IMR-90 (cell line): ENCODE measurements at places on chromosomes 16 and 17. TPM values are rescaled to one million over a fixed set of nuclear protein-coding genes. Genes with fewer than 3 reads are reported as not detected.

DNA sequence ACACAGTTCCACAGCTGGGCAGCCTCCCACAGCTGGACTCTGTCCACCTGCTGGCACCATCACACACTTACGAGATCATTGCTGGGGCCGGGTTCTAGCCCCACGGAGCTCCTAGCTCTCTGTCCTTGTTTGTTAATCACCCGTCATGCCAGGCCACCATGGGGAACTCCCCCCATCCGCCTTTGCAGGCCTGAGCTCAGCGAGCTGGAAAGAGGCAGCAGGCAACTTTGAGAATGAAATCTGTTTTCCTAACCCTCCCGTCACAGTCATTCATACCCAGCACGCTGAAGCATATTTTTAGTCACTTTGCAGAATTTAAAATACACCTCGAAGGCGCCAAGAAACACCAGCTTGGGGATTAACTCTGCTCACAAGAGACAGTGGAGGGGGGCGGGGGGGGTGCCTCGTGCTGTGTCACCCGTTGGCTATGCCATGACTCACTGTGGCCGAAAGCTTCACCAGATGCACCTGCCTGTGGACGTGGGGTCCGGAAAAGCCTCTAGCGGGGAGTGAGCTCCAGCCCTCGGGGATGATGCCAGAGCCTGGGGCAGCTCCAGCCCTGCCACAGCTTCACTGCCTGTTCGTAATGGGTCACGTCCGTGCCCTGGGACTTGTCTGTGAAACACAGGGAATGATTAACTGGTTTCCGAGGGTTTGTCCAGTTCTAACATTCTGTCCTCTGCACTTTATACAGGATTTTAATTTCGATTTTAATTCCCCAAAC is 1.4 kb upstream of the SPNS2 start:
- peak; percentile 52 for DNase-seq

DNA sequence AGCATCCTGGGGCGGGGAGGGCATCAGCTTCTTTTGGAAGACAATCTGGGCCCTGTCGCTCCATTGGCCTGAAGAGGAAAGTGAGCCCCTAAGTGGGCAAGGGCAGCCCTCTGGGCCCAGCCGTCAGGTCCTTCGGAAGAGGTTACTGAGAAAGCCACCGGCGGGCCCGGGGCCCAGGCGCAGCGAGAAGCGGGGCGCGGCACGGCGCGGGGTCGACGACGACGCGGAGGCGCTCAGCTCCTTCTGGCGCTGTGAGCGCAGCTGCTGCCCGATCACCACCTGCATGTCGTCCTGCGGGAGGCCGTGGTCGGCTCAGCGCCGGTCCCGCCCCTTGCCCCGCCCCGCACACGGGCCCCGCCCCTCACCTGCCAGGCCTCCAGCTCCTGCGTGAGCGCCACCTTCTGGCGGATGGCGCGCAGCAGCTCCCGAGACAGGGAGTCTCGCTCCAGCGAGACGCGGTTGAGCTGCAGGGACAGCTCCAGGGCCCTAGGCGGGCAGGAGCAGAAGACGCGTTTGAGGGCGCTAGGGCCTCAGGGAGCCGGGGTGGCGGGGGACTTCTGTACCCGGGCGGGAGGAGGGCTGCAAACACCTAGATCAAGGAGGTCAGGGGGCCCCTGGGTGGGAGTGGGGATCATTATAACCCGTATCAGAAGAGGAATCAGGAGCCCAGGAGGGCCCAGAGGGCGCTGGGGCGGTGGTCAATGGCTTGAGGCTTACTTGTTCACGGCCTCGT is 4.3 kb downstream of the THOC6 start:
- peak; percentile 57 for DNase-seq

DNA sequence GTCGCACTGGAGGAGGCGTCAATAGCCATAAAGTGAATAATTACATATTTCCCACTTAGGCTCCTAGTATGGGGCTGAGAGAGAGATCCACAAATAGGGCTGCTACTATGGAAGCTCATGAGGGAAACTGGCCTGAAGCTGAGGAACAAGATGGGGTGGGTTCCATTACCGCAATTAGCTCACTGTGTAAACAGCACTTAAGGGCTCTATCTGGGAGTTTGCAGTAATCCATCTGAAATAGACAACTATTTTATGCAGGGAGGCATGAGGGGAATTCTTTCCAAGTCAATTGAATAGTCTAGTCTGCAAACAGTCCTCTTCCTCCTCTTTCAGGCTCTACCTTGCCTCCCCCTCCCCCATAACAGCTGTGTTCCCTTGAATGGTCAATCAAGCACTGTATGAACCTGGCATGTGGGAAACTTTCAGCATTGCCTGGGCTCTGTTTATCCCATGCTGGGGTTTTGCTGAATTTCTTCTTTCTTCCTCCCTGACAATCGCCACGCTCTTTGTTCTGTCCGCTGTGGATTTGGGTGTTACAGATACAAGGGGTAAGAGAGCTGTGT is 56.1 kb upstream of the MAF start:
- DNase-seq, result no peak

The MMP15 gene
- polyA plus RNA-seq, result 0.56 and 0.69 TPM in 2 replicates

DNA sequence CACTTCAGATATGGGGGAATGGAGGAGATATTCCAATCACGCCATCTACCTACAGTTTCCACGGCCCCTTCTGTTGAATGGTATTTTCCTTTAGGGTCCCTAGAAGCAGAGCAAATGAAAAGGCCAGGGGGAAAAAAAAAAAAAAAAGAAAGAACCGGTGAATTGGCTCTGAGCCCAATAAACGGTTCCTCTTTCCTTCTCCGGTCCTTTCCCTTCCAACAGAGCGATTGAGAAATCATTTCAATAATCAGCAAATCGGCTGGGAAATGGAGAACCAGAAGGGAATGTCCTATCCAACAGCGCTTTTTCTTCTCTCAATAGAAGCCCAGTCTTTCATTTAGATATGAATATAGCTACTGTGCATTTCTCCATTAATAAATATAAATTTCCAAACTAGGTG is 26.8 kb upstream of the HOXB13 start:
- DNase-seq, result no peak

The SLC13A5 gene
- not detected in 2 replicates for polyA plus RNA-seq

DNA sequence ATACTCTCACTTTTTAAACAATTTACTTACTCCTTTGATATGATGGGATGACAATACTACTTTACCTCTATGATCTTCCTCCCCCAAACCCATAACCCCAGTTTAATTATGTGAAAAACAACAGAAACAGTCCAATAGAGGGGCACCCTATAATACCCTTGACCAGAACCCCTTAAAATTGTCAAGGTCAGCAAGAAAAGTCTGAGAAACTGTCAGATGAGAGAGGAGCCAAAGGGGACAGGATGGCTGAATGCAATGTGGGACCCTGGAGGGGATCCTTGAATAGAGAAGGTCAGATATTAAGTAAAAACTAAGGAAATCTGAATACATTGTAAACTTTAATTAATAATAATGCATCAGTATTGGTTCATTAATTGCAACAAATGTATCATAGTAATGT is 15.8 kb upstream of the HYDIN start:
- no peak for DNase-seq

DNA sequence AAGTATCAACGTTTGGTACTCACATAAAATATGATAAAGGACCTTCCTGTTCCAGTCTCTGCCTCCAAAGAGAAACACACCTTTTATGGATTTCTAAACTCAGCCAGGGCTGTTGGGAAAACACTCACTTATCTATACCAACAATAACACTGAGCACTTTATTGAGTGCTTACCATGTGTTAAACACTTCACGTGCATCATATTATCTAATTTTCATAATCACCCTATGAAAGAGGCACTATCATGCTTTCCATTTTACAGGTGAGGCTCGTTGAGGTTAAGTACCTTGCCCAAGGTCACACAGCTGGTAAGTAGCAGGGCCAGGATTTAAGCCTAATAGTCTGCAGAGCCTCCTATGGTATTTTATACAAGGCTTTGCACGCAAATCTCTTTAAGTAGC is 251.5 kb upstream of the SOX9 start:
- no peak for DNase-seq

DNA sequence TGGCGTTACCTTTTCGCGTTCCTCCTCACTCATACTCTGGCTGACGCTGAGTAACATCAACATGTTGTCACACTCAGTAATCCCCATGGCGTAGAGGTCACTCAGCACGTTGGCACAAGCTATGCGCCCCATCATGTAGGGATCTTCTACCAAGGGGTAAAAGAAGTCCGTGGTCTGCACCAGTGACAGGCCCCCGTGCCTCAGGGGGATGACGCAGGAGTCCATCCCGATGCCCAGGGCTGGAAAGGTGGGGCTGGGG is 596 bp downstream of the SEPHS2 start:
- DNase-seq, result no peak

The SMPD3 gene
- polyA plus RNA-seq, result 0.01 TPM in 1 of 2 replicates, not detected in the other

The HSD17B2 gene
- polyA plus RNA-seq, result 0.12 TPM in 1 of 2 replicates, not detected in the other

DNA sequence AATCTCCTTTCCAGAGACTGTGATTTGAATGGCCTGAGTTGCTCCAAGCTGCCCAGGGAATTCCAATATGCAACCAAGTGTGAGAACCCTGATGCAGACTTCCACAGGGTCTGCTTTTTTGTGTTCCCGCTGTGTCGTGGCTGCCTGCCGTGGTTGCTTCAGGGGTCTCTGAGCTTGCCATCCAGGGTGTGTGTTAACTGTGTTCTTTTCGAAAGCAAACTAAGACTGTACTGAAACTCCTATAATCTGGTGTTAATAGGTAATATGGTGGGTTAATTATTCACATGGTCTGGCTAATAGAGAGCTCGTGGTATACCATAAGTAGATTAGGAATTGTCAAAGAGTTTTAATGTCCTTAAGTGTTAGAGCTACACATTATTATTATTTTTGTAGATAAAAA is 20.7 kb downstream of the UBN1 start:
- DNase-seq, result no peak

GRCh38 chr17:72184805-72185204 is 64.0 kb downstream of the SOX9 start:
- peak; percentile 62 for DNase-seq

The NOTUM gene
- 0.05 and 0.06 TPM in 2 replicates for polyA plus RNA-seq

DNA sequence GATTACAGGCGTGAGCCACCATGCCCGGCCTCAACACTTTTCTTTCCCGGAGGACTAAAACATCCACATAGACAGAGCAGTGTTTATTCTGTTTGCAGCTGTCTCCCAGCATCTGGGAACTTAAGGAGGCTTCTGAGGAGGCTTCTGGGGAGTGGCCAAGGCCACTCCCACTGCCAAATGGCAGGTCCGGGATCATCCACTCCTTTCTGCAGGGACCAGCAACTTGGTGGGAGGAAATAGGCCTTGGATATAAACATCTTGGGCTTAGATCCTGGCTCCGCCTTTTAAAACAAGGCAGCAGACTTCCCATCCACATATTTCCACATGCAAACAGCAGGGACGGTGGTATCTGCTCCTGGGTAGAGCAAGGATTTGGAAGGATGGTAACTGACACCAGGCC is 14.1 kb upstream of the SPATA32 start:
- DNase-seq, result peak; percentile 87

The KCNJ18 gene
- polyA plus RNA-seq, result not detected in 2 replicates

- no peak for DNase-seq
Observed at GRCh38 chr16:22008215-22009059, 526 bp downstream of the MOSMO start.

GRCh38 chr16:77910021-77910420 is 112.3 kb upstream of the CLEC3A start:
- DNase-seq, result no peak

DNA sequence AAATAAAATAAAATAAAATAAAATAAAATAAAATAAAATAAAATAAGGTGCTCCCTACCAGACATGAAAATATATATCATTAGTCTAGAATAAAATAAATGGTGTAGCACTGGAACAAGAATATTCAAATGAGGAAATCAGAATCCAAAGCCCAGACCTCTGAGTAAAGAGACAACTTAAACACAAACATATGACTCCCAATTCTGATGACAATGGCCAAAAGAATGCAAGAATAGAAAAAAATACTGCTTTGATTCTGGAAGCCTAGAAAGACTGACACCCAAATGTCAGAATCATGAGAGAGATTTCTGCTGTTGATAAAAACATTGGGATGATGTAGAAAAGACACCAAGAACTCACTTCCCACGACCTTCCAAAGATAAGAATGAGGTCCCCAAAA is 27.9 kb downstream of the MYOCD start:
- peak; percentile 61 for DNase-seq

The CSH1 gene
- polyA plus RNA-seq, result not detected in 2 replicates

The ZNF205 gene
- 12.7 and 14.5 TPM in 2 replicates for polyA plus RNA-seq

- peak; percentile 94 for DNase-seq
Observed at GRCh38 chr17:48472411-48473281, 42.6 kb upstream of the SKAP1 start.

The CNGB1 gene
- not detected in 2 replicates for polyA plus RNA-seq

DNA sequence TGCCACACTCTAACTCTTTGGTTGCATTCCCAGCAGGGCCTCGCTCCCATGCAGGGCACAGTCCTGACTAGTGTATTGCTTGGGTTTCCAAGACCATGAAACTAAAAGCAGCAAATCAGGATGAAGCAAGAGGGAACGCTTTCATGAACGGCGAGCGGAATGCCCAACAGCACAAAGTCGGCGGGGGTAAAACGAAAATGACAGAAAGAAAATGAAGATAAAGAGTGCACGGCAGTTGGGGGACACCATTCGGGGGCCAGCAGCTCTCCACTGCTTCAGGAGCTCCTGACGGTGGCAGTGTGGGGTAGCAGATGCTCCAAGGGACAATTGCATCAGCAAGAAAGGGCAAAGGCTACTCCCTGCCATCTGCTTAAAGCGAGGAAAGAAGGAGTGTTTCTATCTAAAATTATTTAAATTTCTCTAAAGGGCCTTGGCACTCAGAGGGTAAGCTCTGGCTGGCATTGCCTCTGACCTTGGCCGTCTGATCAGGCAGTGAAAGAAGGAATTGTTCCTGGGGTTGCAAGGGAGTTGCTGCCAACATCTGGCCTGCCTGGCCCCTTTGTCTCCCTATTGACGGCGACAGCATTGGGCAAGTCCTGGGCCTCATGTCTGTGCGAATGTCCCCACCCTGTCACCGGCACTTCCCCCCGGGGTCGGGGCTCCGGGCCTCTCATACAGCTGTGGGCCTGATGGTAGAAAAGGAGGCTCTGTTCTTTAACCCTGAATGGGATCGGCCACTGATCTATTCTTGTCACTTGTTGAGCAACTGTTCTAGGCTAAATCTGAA is 138.2 kb downstream of the CMIP start:
- no peak for DNase-seq

The RND2 gene
- 1.8 and 1.9 TPM in 2 replicates for polyA plus RNA-seq

The CLEC3A gene
- not detected in 2 replicates for polyA plus RNA-seq

DNA sequence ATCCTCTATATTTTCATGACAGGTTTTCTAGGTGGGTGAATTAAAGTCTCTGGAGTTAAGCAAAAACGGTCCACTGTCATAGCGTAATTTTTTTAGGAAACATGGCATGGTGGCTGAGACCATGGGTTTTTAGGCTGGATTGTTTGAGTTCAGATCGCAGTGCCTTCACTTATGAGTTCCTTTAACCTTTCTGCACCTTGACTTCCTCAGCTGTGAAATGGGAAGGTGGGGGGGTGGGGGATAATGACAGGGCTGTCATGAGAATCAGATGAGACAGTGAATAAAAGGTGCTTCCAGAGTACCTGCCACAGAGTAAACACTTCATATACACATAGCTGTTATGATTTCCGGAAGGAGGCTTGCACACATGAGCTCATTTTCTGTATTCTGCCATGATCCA is 11.8 kb downstream of the PRCD start:
- no peak for DNase-seq

DNA sequence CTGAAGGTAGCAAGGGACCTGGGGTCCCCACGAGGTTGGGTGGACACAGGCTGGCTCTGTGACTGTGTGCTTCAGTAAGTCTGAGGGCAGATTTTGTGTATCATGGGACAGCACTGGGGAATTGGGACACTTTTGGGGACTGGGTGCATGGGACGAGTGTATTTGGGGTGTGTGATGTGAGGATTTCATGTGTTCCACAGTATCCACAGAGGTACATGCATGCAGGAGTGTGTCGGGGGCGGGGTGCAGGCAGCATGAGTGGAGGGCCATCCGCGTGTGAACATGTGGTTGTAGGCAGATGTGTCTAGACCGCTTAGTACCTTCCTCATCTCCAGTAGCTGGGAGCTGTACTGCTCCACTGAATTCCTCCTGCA is 1.1 kb upstream of the DLX3 start:
- DNase-seq, result no peak
